Suprapubic skin (tissue), 4 donors: ENCODE measurements at places on chromosomes 11 and 22. TPM values are rescaled to one million over a fixed set of nuclear protein-coding genes. Genes with fewer than 3 reads are reported as not detected.

Gene GRM5
- total RNA-seq, result not detected

Gene OR6A2
- total RNA-seq, result not detected

Gene OR51E2
- not detected for total RNA-seq

Gene ZNRF3
- 18.1 TPM for total RNA-seq

Gene IRAG1
- 2.9 TPM for total RNA-seq

DNA sequence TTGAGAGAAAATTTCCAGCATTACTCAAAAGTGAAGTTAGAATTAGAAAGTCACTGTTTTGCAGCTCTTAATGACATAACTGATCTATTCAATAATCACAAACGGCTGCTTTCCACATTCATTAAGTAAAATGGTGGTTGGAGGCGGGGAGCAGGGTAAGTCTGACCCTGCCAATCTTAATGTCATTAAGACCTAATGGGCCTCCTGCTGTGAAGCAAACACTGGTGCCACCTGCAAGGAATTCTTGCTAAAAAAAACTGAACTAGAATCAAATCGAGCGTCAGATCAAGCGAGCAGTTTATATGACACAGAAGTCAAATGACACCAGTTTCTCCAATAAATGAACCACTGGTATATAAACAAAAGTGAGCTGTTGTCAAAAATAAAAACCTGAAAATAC lies 351.5 kb downstream of the BRD1 start:
- no peak overlapping the region for H3K27ac ChIP-seq
- no peaks in the 10 kb centered on the region for H3K36me3 ChIP-seq
- no peak for DNase-seq
